Activated CD4-positive, alpha-beta T cell treated with anti-CD3 and anti-CD28 coated beads, Interleukin-2, amount 10 ng/mL, durations not matched to agents 7 days and 5 days (primary cell): ENCODE measurements at places on chromosomes 7 and 10. TPM values are rescaled to one million over a fixed set of nuclear protein-coding genes. Genes with fewer than 3 reads are reported as not detected.

Gene AKR1C8
- 0.50 TPM for total RNA-seq

Gene VENTX
- not detected for total RNA-seq

Gene NODAL
- not detected for total RNA-seq

Gene GNGT1
- not detected for total RNA-seq

Gene SPDYE8
- not detected for total RNA-seq

Gene TMEM229A
- not detected for total RNA-seq

Gene PDE1C
- total RNA-seq: not detected

Gene NPC1L1
- total RNA-seq: not detected

Gene UPK3B
- total RNA-seq: 1.5 TPM

Gene GIMAP2
- total RNA-seq: 97.7 TPM
